ENCODE measurements at places on chromosomes 2 and 18.

DNA sequence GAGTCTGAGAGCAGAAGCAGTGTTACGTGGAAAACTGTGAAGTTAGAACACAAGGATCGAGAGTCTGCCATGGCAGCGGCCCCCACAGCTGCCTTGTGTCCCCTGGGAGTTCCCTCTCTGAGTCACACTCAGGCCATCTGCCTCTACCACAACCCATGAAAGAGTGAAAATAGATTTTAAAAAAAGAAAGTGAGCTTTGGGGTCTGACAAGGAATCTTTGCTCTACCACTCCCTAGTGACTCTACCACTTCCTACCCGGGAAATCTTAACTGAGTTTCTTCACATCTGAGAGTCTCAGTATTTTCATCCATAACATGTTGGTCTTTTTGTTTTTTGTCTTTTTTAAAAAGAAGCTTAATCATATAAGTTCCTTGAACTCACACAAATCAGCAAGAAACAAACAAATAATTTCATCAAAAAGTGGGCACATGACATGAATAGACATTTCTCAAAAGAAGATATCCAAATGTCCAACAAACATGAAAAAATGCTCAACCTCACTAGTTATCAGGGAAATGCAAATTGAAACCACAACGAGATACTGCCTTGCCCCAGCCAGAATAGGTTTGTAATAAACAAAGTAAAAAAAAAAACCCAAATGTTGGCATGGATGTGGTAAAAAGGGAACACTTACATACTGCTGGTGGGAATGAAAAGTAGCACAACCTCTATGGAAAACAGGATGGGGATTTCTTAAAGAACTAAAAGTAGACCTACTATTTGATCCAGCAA is 2.4 kb upstream of the MSGN1 start:
- no peak for DNase-seq

DNA sequence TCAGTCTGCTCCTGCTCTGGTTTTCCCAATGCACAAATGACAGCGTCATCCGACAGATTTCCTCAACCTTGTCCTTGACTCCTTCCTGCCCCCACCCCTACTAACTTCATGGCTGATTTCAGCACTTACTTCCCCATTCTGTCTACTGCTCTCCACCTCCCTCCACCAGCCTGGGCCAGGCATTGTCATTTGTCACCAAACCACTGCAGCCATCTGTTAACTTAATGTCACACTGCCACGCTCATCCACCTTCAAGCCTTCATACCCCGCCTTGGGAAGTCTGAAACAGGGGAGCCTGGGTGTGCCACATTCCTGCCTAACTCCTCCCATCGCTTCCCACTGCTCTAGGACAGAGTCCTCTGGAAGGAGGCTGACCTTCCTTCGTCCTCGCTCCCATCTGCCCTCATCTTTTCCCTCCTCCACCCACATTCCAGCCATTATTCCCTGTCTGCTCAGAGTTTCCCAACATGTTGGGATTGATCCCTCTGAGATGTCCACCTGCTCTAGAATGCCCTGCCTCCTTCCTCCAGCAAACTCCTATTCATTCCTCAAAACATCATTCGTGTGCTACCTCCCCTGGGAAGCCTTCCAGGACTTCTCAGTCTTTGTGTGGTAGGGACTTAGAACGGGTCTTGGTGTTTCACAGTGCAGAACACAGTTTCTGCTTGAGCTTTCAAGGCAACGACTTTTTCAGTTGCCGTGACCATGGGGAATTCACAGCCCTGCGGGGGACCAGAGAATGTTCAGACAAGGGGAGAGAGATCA is 42.2 kb upstream of the SMAD7 start:
- DNase-seq, result no peak

GRCh38 chr2:82234283-82234874 is 1929.8 kb upstream of the LRRTM1 start:
- DNase-seq, result no peak

- DNase-seq, result no peak
Measured at GRCh38 chr18:74950479-74950878, 258.5 kb downstream of the PTGR3 start.

GRCh38 chr2:40160751-40161218 is 291.1 kb downstream of the SLC8A1 start:
- DNase-seq, result no peak

DNA sequence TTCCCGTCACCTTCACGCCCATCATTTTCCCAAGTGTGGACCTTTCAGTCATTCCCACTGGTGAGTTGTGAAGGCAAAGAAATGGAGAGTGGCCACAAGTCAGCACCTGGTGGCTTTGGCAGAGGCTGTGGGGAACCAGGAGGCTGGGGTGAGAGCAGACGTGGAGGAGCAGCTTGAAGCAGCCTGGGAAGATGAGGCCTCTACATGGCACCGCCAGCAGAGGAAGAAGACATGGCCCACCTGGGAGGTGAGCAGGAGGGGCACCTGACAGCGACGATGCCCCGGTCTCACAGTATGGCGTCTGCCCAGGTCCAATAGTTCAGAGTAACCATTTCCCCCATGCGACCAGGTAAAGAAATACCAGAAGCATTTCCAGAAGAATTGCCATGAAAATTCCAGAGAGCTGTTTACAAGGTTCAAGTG is 69.0 kb downstream of the TPO start:
- DNase-seq, result no peak

- no peak for DNase-seq
Measured at GRCh38 chr2:202780514-202781021, 91.0 kb downstream of the ICA1L start.

- DNase-seq, result no peak
Measured at GRCh38 chr2:213001297-213001910, 150.0 kb downstream of the IKZF2 start.

GRCh38 chr2:59868981-59869380 is 684.5 kb downstream of the BCL11A start:
- DNase-seq, result no peak

- DNase-seq, result no peak
Measured at GRCh38 chr2:26735097-26735496, 29.0 kb upstream of the SLC35F6 start.

DNA sequence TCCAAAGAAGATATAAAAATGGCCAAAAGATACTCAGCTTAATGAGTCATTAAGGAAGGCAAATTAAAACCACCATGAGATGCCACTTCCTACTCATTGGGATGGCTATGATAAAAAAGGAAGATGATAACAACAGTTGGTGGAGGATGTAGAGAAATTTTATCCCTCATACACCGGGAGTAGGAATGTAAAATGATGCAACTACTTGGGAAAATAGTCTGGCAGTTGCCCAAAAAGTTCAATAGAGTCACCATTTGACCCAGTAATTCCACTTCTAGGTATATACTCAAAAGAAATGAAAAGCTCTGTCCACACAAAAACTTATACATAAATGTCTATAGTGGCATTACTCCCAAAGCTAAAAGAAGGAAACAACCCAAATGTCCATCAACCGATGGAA is 10.1 kb upstream of the SULT1C2 start:
- no peak for DNase-seq

DNA sequence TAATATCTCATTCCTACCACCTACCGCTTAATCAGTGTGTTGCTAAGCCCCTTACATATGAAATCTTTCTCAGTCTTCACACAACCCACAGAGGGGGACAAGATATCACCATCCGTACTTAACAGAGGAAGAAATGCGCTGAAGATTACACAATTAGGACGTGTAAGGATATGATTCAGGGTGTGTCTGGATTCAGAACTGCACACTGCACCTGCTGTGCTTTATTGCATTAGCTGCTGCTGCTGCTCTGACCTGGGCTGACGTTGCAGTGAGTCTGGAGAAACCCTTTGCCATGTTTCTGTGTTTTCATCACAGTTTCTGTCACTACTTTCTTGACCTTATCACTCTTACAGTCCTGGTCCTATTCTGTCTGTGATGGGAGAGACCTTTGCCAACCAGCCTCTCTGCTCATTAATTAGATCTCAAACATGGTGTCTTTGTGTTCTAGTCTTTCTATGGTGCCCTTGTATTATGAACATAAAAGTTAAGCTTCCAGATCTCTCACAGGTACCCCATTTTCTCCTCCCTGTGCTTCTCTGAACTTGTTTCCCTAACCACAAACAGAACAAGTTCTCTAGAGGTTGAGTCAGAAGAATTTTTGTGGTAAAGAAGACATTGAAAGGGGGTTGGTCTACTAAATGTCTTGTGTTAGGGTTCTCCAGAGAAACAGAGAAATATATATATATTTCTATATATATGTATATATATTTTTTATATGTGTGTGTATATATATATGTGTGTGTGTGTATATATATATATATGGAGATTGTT is 92.9 kb upstream of the CYP1B1 start:
- no peak for DNase-seq

DNA sequence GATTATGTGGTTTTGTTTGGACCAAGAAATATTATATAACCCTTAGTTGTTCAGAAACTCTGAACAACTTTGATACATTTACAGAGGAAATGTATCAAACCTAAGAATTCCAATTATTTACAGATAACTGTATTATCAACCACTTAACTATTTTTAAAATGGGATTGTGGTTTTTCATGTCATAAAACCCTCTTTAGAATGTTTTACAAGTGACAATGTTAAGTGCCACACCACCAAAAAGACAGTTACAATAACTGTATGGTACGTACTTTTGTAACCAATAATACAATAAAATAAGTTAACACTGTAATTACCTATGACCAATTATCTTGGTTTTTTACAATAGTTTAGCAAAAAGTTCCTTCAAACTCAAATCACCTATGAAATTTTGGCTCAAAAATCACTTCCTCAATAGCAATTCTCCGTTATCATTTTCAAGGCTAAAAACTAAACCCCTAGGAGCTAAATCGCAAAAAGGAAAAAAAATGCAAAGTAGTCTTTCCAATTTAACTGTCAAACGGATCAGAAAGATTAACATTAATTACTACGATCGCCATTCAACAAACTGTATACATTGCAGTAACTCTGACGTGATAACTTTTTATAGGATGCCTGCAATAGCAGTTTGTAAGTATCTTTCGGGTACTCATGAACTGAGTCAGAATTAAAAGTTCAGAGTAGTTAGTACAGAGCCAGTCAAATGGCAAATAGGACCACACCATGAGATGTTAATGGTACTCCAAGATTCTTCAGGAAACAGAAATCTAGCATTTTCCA is 1.5 kb downstream of the ROCK1 start:
- DNase-seq, result no peak

DNA sequence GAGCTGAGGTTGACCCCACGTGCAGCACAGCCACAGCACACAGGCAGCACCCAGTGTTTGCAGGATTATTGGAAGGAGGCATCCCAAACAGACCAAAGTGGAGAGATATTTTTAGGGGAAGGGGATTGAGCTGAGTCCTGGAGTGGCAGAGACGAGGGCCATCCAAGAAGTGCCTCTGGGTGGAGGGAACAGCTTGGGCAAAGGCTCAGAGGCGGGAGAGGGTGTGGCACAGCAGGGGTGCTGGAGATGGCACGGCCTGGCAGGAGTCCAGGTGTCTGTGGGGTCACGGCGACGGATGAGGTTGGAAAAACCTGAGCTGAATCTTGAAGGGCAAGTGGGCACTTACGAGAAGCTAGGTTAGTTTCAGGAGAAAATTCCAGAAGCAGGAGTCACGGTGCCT is 60.6 kb downstream of the INHBB start:
- no peak for DNase-seq

DNA sequence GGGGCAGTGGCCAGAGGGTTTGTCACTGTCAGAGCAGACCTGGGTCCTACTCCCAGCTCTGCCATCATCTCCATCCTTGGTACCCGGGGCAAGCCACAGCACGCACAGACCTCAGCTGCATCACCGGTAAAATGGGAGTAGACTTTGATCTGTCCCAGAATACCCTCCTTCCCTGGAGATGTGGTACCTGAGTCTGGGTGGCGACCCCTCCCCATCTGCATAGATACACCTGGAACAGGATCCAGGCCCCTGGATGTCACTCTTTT is 64.0 kb downstream of the ZFP36L2 start:
- no peak for DNase-seq

GRCh38 chr2:37865640-37866039 is 59.4 kb upstream of the RMDN2 start:
- DNase-seq, result no peak

All from stimulated activated CD4-positive, alpha-beta T cell treated with anti-CD3 and anti-CD28 coated beads, Interleukin-4, amount 100 ng/mL, for 4 hours (primary cell).